ENCODE measurements at places on chromosomes 16 and 17.

GRCh38 chr17:50151041-50151936, 812 bp upstream of the PPP1R9B start:
- no peak for DNase-seq

DNA sequence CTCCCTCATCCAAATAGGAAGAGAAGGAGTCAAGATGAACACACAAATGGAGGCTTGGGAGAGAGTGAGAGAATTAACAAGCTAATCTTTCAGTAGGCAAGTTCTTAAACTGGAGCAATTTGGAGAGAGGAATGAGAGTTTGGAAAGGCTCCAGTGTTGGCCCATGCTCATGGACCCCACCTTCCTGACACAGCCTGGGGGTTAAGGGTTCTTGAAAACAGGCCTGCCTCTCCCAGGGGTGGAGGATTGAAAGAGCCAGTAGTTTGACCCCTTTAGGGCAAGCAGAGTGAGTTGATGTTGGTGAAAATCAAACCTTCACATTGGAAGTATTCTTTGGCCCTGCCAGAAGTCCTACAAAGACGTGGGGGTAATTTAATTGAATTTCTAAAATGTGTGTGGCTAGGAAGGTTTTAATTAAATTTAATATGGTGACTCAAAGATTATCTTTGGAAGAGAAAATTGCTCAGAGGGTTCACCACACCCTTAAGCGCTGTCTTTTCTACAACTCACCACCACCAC, 5.8 kb downstream of the HOXB3 start:
- DNase-seq: no peak

DNA sequence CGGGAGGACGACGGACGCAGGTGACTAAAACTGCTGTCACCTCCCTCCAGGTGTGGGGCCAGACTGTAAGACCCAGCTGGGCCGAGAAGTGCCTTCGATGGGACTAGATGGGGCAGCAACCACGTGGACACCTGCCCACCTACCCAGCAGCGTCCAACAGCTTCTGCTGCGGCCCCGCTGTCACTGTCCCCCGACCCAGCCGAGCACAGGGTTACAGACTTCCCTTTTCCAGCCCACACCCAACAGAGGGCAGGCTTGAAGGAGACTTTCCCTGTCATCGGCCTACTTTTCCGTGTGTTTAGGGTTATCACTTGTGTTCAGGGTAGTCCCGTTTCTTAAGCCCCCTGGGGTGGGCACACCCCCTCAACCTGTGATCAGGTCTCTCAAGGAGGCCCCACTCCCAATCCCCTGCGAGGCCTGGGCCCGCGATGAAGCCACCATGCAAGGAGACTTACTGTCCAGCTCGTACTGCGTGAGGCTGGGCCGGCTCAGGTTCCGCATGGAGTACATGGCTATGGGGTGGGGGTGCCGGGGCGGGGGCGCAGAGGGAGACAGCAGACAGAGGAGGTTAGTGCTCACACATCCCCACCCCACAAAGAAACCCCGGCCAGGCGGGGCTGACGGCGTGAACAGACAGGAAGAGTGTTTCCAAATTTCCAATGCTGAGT, 68.8 kb upstream of the CDC42EP4 start:
- no peak for DNase-seq

DNA sequence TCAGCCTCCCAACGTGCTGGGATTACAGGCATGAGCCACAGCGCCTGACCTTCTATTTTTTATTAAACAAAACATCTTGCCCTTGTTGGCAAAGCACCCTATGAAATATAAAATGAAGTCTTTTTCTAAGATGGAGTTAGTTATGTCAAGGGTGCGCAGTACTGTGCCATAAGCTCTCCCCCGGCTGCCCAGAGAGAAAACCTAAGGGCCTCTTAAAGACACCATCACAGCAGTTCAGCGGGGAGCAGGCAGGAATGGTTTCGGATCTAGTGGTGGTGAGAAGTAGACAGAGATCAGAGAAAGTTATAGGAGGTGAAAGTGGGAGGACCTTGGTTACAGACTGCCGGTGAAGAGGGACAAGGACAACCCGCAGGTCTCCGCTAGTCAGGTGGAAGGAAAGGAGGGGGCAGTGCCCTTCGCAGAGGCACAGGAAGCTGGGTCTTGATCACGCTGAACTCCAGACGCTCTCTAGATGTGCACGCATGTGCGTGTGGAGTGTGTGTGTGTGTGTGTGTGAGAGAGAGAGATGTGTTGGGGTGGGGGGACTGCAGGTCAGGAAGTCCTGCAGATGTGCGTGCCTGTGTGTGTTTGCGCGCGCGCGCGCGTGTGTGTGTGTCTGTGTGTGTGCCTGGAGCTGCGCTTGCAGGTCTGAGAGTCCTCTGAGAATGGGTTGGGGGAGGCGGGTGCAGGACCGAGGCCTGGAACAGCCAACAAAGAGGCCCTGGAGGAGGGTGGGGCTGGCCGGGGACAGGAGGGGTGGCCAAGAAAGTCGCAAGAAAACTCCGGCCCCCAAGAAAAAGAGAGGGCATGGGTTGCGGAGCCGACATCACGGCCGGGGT, 748 bp upstream of the CMTM3 start:
- DNase-seq: no peak

- no peak for DNase-seq
Measured at GRCh38 chr16:88393571-88393970, 10.8 kb downstream of the ZNF469 start.

- no peak for DNase-seq
Measured at GRCh38 chr17:3885970-3886369, 6.9 kb downstream of the CAMKK1 start.

DNA sequence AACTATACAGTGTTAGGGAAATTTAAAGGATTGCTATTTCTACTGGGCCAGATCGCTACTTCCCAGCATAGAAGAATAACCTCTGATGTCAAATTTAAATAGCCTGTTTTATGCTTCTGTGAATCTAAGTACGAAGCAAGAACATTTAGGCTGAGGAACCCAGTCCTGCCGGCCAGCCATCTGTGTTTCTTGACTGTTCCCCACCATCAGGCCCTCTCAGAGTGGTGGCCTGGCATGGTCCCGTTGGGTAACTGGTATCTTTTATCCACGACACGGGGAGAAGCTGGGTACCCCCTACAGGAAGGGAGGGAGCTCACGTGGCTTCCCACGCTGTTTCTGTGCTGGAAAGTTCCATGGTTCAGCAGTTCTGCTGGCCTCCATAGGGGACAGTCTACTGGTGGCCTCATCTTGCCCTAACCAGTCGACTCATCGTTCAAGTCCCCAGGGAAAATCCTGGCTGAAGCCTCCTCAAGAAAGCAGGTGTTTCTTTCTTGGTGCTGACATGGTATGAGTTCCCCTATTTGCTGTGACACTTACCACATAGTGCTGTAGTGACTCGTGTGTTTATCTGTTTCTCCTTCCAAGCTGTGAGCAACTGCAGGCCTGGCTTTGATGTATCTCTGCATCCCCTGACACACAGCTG, 201.7 kb upstream of the NLRP1 start:
- DNase-seq: no peak

- DNase-seq: no peak
Measured at GRCh38 chr17:42686520-42687128, 4.3 kb downstream of the CNTNAP1 start.

GRCh38 chr17:82272495-82273326, 789 bp downstream of the CSNK1D start:
- DNase-seq: no peak

DNA sequence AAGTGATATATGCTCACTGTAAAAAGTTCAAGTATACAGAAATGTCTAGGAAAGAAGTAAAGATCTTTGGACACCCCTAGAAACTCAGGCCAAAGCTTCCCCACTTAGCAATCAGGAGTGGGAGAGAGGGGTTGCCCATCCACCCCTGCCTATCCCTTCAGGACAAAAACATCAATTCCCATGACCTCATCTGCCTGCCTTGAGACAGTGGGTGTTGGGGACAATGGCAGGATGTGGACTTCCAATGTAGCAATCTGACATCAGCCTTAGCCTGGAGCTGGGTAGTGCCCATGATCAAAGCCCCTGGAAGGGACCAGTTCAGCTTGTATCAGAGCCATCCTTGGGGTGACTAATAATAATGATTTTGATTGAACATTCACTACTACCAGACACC, 18.1 kb downstream of the ITPRIPL2 start:
- no peak for DNase-seq

DNA sequence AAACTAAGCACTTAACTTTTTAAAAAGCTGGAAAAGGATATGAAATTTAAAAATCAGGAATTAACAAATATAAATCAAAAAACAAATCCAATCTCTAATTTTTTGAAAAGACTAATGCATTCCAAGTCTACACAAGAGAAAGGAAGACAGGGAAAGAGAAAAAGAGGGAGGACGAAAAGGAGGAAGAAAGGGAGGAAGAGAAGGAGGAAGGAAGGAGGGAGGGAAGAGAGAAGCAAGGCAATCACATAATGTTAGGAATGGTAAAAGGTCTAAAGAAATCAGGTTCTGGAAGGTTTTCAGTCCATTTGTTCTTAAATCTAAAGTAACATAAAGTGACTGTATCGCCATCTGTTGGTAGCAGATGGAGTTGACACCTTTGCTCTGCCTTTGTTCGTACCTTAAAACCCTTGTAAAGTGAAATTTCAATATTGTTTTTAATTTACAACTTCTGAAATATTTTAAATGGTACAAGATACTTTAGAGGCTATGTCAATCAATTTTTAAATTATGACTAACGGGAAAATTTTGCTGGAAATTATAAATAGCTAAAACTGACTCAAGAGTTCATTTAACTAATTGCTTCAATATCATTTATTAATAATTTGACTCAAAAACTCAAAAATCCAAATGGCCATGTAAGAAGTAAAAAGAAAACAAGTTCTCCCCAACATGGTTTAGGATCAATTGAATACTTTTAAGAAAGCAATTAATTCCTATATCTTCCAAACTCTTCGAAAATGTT, 20.4 kb upstream of the CDYL2 start:
- DNase-seq: peak; percentile 19

DNA sequence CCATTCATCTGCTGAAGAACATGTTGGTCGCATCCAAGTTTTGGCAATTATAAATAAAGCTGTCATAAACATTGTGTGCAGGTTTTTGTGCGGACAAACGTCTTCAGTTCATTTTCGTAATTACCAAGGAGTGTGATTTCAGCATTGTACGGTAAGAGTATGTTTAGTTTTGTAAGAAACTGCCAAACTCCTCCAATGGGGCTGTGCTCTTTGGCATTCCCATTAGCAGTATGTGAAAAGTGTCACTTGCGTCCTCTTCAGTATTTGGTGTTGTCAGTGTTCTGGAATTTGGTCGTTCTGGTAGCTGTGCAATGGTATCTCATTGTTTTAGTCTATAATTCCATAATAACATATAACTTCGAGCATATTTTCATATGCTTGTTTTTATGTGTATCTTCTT, 120.9 kb downstream of the BCAS3 start:
- DNase-seq: no peak

GRCh38 chr17:3964203-3965117, at the start of gene ATP2A3:
Gene ATP2A3 (minus strand): TSS chr17:3964437. CDS start chr17:3964291, 146 bp downstream.
- no peak for DNase-seq

GRCh38 chr16:12542818-12543699, 260.6 kb downstream of the CPPED1 start:
- no peak for DNase-seq

GRCh38 chr17:60077672-60078519, 825 bp downstream of the HEATR6 start:
- DNase-seq: no peak

DNA sequence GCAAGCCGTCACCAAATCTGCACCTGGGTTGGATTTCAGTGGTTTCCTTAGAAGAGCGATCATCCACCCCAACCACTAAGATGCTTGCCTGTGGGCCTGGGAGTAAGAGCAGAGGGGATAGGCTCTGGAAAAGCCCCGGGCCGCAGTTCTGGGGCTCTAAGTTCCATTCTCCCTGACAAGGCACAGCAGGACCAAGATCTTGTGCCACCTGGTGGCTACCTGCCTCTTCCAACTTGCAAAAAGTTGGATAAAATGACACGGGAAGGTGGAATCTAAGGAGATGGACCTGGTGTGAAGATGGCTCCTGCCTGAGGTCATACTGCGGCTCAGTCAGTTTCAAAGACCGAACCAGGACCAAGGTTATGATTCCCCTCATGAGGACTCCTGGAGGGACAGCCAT, 42.3 kb downstream of the ABCC12 start:
- no peak for DNase-seq

GRCh38 chr16:27738596-27738995, 188.7 kb downstream of the KATNIP start:
- no peak for DNase-seq

DNA sequence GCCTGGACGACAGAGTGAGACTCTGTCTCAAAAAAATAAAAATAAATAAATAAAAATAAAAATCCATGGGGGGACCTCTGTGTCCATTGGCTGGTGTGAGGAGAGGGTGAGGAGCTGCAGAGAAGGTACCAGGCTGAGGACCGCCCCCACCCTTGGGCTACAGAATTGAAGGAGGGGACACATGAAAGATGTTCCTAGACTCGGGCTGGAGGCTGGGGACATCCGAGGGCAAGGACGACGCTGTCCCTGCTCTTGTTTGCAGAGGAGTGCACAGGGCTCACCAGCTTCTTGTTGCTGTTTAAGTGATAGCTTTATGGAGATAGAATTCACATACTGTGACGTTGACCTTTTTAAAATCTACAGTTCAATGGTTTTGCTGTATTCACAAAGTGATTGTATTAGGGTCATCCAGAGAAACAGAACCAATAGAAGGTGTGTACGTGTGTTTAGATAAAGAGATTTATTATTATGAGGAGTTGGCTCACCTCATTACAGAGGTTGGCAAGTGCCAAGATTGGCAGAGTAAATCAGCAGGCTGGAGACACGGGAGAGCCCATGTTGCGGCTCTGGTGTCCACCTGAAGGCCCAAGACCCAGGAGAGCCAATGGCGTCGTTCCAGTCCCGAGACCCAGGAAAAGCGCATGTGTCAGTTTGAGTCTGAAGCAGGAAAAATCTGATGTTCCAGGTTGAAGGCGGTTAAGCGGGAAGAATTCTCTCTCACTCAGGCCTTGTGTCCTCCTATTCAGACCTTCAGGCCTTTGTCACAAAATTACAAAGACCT, 320.7 kb downstream of the SEC14L1 start:
- DNase-seq: no peak

DNA sequence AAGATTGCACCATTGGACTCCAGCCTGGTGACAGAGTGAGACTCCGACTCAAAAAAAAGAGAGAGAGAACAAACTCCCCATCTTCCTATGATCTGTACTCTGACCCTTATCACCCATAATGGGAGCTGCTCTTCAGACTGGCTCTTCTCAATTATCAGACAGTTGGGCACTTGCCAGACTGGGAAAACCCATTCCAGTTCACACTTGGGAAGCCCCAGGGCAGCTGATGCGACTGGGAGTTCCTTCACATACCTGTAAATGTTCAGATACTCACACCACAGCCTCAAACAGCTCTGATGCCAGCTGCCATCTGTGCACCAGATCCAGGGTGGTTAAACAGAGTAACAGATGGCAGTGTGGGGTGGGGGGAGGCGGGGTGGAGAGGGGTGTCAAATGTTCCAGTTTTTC, 23.8 kb upstream of the TMEM101 start:
- no peak for DNase-seq

GRCh38 chr16:13982451-13982850, 62.5 kb downstream of the ERCC4 start:
- DNase-seq: no peak

- DNase-seq: no peak
Measured at GRCh38 chr16:30184891-30185682, 1.7 kb downstream of the CORO1A start.

- no peak for DNase-seq
Measured at GRCh38 chr16:65500919-65501318, 379.1 kb upstream of the CDH11 start.

All from forelimb muscle (tissue), 1 donor.